Type B pancreatic cell (in vitro differentiated cells): ENCODE measurements at places on chromosomes 1 and 21.

DNA sequence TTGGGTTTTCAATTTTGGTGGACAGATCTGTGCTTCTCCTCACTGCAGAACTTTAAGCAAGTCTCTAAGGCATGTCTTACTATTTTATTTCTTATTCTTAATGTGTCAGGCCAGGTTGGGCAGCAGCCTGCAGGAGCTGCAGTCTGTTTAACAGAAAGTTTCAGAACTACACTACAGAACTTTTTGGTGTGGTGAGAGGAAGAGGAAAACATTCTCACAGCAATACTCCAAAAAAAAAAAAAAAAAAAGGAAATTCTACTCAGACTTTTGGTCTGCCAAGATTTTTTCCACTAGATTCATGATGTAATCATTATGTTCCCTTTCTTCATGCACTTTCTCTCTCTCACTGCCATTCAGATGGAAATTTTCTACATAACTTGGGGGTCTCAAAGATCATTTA lies 255.2 kb downstream of the COL11A1 start:
- DNase-seq = no peak

DNA sequence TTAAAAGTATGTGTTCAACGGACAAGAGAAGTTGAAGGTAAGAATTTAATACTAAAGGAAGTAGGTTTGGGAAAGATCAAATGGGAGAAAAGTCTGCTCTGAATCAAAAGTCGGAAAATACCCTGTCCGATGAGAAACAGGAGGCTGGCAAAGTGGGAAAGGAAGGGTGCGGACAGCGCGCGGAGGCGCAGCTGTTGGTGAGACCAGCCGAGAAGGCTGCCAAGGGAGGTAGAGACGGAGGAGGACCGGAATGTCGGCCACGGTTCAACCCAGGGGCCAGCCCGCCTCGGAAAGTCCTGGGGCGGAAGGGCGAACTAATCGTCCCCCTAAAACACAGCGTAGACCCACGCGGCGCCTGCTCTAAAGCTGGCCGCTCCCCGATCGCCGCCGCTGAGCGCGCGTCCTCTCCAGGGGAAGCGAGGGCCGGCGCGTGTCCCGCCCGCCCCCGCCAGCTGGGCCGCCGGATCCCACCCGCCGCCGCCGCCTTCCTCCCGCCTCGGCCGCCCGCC lies 639 bp upstream of the SPATA1 start:
- DNase-seq = no peak

DNA sequence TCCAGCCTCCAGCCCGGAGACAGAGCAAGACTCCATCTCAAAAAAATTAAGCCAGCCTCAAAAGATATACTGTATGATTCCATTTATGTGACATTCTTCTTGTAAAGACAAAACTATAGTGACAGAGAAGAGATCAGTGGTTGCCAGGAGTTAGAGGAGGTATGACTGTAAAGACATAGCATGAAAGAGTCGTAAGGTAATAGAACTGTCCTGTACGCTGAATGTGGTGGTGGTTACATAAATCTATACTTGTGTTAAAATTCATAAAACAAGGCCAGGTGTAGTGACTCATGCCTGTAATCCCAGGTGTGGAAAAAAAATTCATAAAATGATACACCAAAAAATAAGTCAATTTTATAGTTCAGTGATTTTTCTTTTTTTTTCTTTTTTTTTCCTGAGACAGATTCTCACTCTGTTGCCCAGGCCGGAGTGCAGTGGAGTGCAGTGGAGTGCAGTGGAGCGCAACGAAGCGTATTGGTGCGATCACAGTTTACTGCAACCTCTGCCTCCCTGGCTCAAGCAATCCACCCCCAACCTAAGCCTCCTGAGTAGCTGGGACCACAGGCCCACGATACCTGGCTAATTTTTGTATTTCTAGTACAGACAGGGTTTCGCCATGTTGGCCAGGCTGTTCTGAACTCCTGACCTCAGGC lies 84.9 kb upstream of the CXADR start:
- DNase-seq = no peak

- DNase-seq = no peak
These were observed 445.3 kb downstream of the RWDD3 start for GRCh38 chr1:95679262-95679661.

GRCh38 chr1:230713915-230714764 lies at the start of gene AGT:
Gene AGT (minus strand): TSS chr1:230714122. CDS start chr1:230710823, 3,299 bp downstream.
- no peak for DNase-seq
